K562 (cell line): ENCODE measurements at places on chromosomes 11 and 22.

- H3K36me3 ChIP-seq, result no peaks in the 10 kb centered on the region
- no peaks in the 10 kb centered on the region for H3K27me3 ChIP-seq
- no peak overlapping the region for H3K4me3 ChIP-seq
Measured at GRCh38 chr11:27281276-27281675, 81.7 kb downstream of the CCDC34 start.

DNA sequence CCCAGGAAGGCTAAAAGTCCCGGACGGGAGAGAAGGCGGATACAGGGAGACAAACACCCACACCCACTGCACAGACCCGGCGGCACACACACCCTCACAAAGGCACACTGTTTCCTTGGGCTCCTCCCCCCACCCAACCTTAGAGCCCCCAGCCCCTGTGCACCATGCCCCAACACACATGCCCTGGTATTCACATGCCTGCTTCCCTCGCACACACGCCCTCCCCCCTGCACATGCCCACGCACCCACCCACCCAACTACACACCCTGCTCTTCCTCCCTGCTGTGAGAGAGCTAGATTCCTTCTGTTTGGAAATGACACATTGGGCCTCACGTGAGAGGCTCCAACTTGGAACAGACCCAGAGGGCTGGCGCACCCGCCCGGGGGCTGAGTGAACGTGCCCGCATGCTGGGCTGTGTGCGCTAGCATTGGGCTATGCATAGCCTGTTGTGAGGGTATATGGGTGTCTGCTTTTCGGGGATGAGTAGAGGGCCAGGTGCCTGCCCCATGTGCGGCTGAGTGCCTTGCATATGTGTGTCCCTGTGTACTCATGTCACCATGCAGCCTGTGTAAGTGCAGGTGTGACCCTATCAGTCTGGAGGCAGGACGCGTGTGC is 518 bp upstream of the CHRM1 start:
- H3K36me3 ChIP-seq, result no peaks in the 10 kb centered on the region
- no peak overlapping the region for H3K4me3 ChIP-seq
- H3K4me1 ChIP-seq, result peaks cover 19% of the 10 kb centered on the region
- H3K27me3 ChIP-seq, result peaks cover 14% of the 10 kb centered on the region; the same call in 2 of the 3 replicates
- no peak for DNase-seq

GRCh38 chr11:120224972-120225909 is 14.4 kb downstream of the OAF start:
- H3K36me3 ChIP-seq, result no peaks in the 10 kb centered on the region
- H3K4me1 ChIP-seq, result no peaks in the 10 kb centered on the region
- no peak overlapping the region for H3K27ac ChIP-seq
- no peak overlapping the region for H3K4me3 ChIP-seq
- no peaks in the 10 kb centered on the region; the same call in 1 of the 2 replicates for H3K27me3 ChIP-seq
- no peak for DNase-seq

DNA sequence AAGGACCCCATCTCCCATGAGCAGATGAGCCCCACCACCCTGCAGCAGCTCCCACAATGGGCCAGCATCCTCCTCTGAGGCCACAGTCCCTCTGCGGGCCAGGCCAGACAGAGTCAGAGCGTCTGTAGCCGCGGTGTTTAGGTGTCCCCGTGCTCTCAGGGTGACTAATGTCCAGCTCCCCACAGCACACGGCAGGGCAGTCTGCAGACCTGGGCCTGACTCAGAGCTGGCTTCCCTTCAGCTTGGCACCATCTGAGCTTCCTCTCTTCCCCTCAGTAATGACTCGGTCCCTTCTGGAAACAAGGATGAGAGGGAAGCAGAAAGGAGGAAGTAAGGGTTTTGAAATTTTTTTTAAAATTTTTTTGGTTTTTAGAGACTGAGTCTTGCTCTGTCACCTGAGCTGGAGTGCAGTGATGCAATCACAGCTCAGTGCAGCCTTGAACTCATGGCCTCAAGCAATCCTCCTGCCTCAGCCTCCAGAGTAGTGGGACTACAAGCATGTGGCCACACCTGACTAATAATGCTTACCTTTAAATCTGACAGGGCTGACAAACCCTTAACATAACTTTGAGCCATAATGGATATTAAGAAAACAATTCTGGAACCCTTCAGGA is 28.5 kb downstream of the LRRC74B start:
- no peak overlapping the region for H3K27ac ChIP-seq
- peaks cover 20% of the 10 kb centered on the region for H3K4me1 ChIP-seq
- peak; percentile 42 for DNase-seq

- H3K4me1 ChIP-seq, result no peaks in the 10 kb centered on the region
- no peak for DNase-seq
- no peak overlapping the region for H3K27ac ChIP-seq
- no peaks in the 10 kb centered on the region for H3K36me3 ChIP-seq
Measured at GRCh38 chr11:130601141-130601540, 152.7 kb downstream of the ADAMTS15 start.

- DNase-seq, result no peak
- H3K27ac ChIP-seq, result no peak overlapping the region; the same call in 2 of the 3 replicates
- peaks cover 37% of the 10 kb centered on the region for H3K4me1 ChIP-seq
- H3K27me3 ChIP-seq, result no peaks in the 10 kb centered on the region
- no peaks in the 10 kb centered on the region for H3K36me3 ChIP-seq
Measured at GRCh38 chr11:5534046-5534445, 14.3 kb downstream of the OR52H1 start.

DNA sequence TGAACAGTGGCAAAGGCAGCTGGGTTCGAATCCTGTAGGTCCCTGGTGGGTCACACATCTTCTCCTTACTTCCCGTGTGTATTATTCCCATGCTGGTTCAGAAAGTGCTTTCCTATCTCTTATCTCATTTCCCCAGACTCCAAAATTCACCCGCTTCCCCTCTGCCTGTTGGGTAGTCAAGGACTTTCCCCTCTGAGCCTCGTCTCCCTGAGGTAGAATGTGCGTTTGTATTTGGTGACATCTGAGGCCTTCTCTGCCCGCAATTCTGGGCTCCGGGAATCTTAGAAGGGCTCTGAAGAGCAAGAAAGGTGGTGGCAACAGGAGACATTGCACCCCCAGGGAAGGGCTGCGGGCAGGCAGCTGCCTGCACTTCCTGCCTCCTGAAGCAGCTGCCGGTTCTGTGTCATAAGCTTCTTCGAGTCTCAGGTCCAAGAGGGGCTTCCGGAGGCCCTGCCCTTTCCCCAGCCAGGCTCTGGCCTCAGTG is 5.9 kb downstream of the LRRC32 start:
- peak overlapping the region; percentile 36 for H3K27ac ChIP-seq
- peak; percentile 54 for DNase-seq
- H3K4me1 ChIP-seq, result peaks cover 35% of the 10 kb centered on the region
- no peak overlapping the region for H3K4me3 ChIP-seq

- no peak overlapping the region for H3K4me3 ChIP-seq
- peak overlapping the region; percentile 26; the same call in 1 of the 3 replicates for H3K27ac ChIP-seq
- peaks cover 72% of the 10 kb centered on the region for H3K36me3 ChIP-seq
- peaks cover 24% of the 10 kb centered on the region for H3K4me1 ChIP-seq
- DNase-seq, result peak; percentile 37
- H3K27me3 ChIP-seq, result no peaks in the 10 kb centered on the region
Measured at GRCh38 chr11:215581-216037, 8.1 kb downstream of the RIC8A start.

- no peak for DNase-seq
- H3K27ac ChIP-seq, result no peak overlapping the region
- H3K4me3 ChIP-seq, result no peak overlapping the region
- no peaks in the 10 kb centered on the region for H3K4me1 ChIP-seq
Measured at GRCh38 chr11:85725510-85726258, 39.7 kb upstream of the CCDC89 start.

GRCh38 chr22:43796567-43796966 is 15.5 kb downstream of the EFCAB6 start:
- DNase-seq, result no peak
- no peaks in the 10 kb centered on the region for H3K36me3 ChIP-seq
- no peaks in the 10 kb centered on the region for H3K4me1 ChIP-seq
- no peaks in the 10 kb centered on the region; the same call in 1 of the 2 replicates for H3K27me3 ChIP-seq

- no peaks in the 10 kb centered on the region for H3K27me3 ChIP-seq
- no peak for DNase-seq
- H3K36me3 ChIP-seq, result no peaks in the 10 kb centered on the region
- no peaks in the 10 kb centered on the region for H3K4me1 ChIP-seq
- no peak overlapping the region for H3K27ac ChIP-seq
Measured at GRCh38 chr22:32561163-32561562, 86.6 kb downstream of the FBXO7 start.

DNA sequence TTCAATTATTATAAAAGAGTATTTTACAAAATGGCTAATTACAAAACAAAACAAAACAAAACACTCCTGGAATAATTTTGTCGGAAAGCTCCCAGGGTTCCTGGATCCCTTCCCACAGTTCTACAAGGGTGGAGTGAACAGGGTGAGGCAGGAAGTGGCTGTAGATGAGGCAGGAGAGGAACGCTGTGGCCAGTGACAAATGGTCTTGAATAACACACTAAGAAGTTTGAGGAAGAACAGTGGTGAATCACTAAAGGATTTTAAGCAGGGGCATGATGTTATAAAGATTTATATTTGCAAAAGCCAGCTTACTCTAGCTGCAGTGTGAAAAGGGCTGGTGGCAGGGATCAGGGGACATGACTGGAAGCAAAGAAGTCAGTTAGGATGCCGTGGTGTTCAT is 33.8 kb upstream of the APOA1 start:
- no peak overlapping the region for H3K27ac ChIP-seq
- H3K36me3 ChIP-seq, result peaks cover 88% of the 10 kb centered on the region
- no peaks in the 10 kb centered on the region for H3K4me1 ChIP-seq
- H3K4me3 ChIP-seq, result no peak overlapping the region
- H3K27me3 ChIP-seq, result no peaks in the 10 kb centered on the region

DNA sequence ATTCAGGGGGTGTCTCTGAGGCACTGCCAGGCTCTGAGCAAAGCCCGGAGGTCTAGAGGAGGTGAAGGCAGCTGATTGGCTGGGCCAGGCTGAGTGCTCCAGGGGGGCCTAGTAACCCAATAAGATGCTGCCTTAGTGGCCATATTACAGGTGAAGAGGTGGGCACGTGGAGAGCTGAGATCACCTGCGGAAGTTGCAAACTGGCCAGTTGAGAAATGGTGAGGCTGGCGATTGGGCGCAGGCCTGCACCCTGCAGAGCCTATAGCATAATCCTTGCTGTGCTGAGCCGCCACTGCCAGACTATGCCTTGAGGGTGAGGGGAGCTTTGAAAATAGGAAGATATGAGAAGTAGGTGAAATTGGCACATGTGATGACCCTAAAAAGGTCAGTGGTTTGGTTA is 21.7 kb downstream of the DERL3 start:
- peaks cover 39% of the 10 kb centered on the region; the same call in 2 of the 3 replicates for H3K36me3 ChIP-seq
- no peak overlapping the region for H3K27ac ChIP-seq
- no peak for DNase-seq
- H3K27me3 ChIP-seq, result no peaks in the 10 kb centered on the region
- no peak overlapping the region for H3K4me3 ChIP-seq

- H3K27me3 ChIP-seq, result no peaks in the 10 kb centered on the region; the same call in 1 of the 2 replicates
- H3K4me1 ChIP-seq, result no peaks in the 10 kb centered on the region; the same call in 2 of the 3 replicates
- H3K27ac ChIP-seq, result no peak overlapping the region
- DNase-seq, result no peak
Measured at GRCh38 chr22:24873226-24873625, 67.2 kb downstream of the SGSM1 start.

- H3K4me3 ChIP-seq, result no peak overlapping the region
- H3K27ac ChIP-seq, result no peak overlapping the region
- H3K36me3 ChIP-seq, result no peaks in the 10 kb centered on the region
- DNase-seq, result no peak
Measured at GRCh38 chr11:6629892-6630631, 10.8 kb upstream of the TPP1 start.

DNA sequence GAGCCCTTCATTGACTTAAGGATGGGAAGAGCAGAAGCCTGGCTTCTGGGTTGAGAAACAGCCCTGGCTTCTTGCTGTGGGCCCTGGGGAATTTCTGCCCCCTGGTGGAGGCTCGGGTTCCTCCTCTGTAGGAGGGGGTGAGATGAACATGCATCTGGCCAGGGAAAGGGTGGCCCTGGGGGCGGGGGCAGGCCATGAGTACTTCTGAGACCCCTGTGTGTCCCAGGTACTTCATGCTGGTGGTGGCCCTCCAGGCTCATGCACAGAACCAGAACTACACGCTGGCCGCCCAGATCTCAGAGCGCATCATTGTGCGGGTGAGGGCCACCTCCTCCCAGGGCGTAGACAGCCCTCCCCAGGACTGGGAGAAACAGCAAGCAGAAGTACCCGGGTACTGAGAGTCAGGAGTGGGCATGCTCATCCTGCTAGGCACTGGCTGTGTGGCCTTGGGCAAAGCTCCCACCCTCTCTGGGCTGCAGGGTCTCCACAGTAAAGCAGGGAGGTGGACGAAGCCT is 15.8 kb downstream of the TMEM258 start:
- H3K36me3 ChIP-seq, result peaks cover 22% of the 10 kb centered on the region; the same call in 2 of the 3 replicates
- no peaks in the 10 kb centered on the region for H3K27me3 ChIP-seq
- peak; percentile 90 for DNase-seq
- no peak overlapping the region for H3K27ac ChIP-seq

DNA sequence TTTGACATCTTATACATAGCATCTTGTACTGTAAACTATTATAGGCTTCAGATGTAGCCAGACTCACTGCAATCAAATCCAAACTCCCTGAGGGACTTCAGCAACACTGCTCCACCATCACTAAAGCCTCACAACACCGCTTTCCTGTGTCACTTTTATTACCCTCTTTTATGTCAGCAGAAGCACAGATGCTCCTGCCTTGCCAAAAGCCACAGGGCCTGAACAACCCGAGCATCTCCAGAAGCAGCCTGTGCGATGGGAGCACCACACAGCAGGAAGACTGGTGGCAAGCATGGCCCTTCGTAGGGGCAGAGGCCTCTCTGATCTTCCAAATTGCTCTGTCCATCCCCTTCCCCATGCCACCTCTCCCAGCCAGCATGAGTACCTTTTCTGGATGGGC is 22.9 kb downstream of the TMEM123 start:
- H3K4me3 ChIP-seq, result no peak overlapping the region
- H3K27me3 ChIP-seq, result no peaks in the 10 kb centered on the region
- no peak for DNase-seq
- no peak overlapping the region for H3K27ac ChIP-seq
- no peaks in the 10 kb centered on the region for H3K4me1 ChIP-seq
- peaks cover 4% of the 10 kb centered on the region; the same call in 2 of the 3 replicates for H3K36me3 ChIP-seq

- no peaks in the 10 kb centered on the region for H3K4me1 ChIP-seq
- no peaks in the 10 kb centered on the region for H3K27me3 ChIP-seq
- H3K4me3 ChIP-seq, result no peak overlapping the region
- H3K27ac ChIP-seq, result no peak overlapping the region
Measured at GRCh38 chr11:16311831-16312230, 44.5 kb downstream of the SOX6 start.

DNA sequence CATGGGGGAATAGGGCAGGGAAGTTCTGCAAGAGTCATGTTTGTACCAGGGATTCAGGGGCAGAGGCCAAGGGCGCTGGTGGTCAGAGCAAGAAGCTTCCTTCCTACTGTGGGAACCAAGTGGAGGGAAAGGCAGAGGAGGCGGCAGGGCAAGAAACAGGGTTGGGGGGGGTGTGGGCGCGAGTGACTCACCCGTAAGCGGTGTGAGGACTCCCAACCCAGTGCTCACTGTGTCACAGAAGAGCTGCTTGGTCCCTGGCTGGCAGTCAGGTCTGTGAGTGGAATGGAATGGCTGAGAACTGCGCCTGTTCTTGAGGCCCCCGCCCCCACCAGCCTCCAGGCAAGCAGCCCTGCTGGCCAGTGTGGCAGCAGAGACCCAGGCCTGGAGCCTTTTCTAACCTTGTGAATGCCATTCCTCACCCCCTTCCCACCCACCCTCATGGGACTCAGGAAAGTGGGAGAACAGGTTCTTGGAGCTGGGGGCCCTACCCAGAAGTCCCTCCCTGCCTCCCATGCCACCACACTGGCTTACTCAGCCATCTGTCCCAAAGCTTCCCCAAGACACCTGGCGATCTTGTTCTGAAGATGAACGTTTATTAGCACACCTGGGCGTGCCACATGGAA is 4.7 kb downstream of the LRRC10B start:
- no peak overlapping the region for H3K27ac ChIP-seq
- no peaks in the 10 kb centered on the region for H3K36me3 ChIP-seq

GRCh38 chr22:32802237-32802765 is 796 bp downstream of the TIMP3 start:
- no peaks in the 10 kb centered on the region for H3K36me3 ChIP-seq
- no peak overlapping the region for H3K27ac ChIP-seq
- no peaks in the 10 kb centered on the region for H3K4me1 ChIP-seq
- peaks cover 8% of the 10 kb centered on the region; the same call in 2 of the 3 replicates for H3K27me3 ChIP-seq
- no peak overlapping the region for H3K4me3 ChIP-seq
